Effector memory CD4-positive, alpha-beta T cell (primary cell): ENCODE measurements at places on chromosomes 5 and 9.

DNA sequence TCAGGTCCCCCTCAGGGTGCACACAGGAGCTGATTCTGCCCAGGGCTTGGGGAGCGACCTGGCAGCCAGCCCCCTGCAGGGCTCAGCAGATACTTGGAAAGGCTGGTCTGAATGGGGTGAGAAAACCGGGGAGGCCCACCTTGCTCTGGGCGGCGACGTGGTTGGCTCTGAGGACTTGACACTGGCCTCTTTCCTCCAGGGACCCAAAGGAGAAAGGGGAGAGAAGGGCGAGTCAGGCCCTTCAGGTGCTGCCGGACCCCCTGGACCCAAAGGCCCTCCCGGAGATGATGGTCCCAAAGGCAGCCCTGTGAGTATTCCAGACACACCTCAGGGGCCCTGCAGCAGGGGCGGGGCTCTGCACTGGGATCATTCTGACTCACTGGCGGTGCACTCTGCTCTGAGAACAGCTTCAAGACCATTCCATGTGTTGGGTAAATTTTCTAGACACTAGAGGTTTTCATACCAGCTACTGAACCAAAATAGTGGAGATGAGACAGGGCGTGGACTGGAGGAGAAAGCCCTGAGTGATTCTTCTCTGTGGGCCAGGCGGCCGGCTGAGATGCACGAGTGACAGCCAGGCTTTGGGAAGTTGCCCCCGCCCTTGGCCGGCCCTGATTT is 65.9 kb upstream of the FCN2 start:
- no peak for DNase-seq

- DNase-seq = no peak
These were observed 34.7 kb upstream of the IDNK start for GRCh38 chr9:83588256-83588655.

DNA sequence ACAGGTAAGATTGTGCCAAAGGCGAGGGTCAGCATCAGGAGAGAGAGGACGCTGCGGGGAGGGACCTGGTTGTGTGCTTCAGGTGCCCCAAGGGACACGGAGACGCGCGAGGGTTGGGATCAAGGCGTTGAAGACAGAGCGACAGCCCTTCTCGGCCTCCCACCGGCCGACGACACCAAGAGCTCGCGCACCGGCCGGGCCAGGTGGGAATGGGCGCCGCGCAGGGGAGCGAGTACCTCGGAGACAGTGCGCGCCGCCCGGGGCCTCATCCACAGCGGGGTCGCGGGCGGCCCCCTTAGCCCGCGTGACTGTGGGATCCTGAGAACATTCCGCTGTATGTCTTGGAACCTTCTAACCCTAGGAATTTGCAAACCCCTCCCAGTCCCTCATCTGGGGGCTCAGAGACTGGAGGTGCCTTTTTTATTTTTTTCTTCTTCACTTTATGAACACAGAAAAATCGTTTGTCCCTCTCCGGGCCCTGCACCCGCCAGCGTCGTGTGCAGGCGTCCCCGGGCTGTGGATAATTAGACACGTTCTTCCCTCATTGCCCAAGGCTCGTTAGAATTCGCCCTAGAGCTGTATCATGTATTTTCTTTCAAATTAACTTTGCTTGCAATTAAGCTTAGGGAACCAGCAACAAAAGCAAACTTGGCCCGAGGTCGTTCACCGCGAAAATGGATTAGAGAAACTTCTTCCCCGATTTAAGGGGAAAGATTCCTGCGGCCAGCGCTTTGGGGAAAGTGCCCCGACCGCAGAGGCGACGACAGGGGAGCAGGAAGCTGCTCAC is 4.8 kb downstream of the FOXE1 start:
- no peak for DNase-seq

GRCh38 chr5:37776826-37777225 is 63.0 kb downstream of the GDNF start:
- DNase-seq = no peak

GRCh38 chr9:127290561-127291065 is 26.0 kb downstream of the GARNL3 start:
- DNase-seq = no peak

GRCh38 chr5:68012831-68013230 is 202.7 kb upstream of the PIK3R1 start:
- no peak for DNase-seq

- DNase-seq = no peak
These were observed 406.8 kb downstream of the CCDC171 start for GRCh38 chr9:15959663-15960062.

DNA sequence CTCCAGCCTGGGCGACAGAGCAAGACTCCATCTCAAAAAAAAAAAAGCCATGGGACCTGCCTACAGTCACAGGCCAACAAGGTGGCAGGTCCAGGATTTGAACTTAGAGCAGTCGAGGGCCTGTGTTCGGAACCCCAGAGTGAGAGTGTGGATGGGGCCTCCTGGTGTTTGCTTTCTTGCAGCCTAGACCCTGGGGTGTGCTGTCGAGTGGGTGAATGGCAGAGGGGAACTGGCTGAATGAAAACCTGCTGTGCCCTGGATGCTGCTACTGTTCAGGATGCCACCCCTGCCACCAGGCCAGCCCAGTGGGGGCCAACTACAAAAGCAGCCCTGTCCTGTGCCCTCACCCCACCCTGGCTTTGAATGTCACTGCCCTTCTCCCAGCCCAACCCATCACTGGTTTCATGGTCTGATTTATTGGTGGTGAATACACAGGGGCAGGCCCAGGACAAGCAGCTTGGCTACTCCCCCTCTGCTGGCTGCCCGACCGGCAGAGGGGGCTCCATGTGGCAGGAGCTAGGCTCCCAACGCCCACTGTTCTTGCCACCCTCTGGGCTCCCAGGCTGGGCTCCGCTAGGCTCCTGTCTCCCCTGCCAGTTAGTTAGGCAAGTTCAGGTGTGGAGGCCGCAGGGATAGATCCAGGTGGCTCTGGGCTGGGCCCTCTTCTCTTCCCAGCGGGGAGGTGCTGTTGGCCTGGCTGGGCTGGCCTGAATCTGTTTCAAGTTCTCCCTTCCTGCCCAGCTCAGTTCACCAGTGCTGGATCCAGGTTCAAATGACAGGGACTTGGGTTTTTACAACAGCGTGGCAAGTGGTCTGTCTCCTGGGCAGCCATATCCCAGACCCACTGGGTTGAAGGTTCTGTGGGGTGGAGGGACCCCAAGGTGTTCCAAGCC is 12.2 kb downstream of the FPGS start:
- DNase-seq = no peak

GRCh38 chr5:87113861-87114260 is 153.8 kb upstream of the RASA1 start:
- DNase-seq = no peak
